ENCODE measurements at places on chromosomes 1 and 21.

DNA sequence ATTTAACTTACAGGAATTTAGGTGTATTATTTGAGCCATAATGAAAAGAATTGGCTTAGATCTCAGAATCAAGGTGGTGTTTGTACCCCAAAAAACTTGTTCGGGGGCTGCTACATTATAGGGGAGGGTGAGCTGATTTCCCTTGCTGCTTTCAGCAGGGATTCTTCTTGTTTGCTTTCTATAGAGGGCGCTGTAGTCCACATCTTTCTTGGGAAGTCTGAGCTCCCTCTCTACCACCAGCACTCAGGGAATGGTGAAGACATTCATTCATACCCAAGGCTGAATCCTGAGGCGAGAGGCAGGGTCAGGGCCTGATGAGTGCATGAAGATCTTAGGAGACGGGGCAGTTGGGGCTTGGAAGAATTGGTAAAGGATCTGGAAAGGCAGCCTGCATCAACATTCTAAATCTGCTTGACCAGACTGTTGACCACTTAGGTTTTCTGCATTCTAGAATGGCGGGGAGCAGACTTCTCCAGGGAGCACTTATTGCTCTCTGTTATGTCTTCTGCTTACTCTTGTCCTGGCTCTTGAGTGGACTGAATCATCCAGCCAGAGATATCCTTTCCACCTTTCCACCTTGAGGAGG is 18.9 kb downstream of the SPATA46 start:
- DNase-seq: peak; percentile 39

GRCh38 chr1:209229494-209230061 is 353.9 kb upstream of the CAMK1G start:
- DNase-seq: no peak

DNA sequence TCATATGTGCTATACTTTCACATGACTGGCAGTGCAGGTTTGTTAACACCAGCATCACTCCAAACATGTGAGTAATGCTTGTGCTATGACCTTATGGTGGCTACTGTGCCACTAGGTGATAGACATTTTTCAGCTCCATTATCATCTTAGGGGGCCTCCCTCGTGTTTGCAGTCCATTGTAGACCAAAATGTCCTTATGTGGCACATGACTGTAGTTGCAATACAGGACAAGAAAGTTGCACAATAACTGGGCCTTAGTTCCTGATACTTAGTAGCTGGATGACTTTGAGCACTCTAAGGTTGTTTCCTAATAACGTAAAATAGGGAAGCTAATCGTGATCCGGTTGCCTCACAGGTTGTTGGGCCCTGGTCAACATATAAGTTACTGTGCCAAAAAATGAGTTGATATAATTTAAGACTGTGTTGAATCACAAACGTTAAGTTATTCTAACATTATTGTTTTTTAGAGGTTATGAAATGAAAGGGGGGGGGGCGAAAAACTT is 511 bp upstream of the SNX27 start:
- peak; percentile 81 for DNase-seq

GRCh38 chr1:20052386-20052785 is 17.6 kb upstream of the PLA2G5 start:
- DNase-seq: no peak

All from Kasumi-1 (cell line).